Tracheal epithelial cell (primary cell): ENCODE measurements at places on chromosomes 13 and 19. TPM values are rescaled to one million over a fixed set of nuclear protein-coding genes. Genes with fewer than 3 reads are reported as not detected.

Gene MIA
- total RNA-seq: 0.24 and 0.64 TPM in 2 replicates

Gene LRRC8E
- total RNA-seq: 8.3 and 19.0 TPM in 2 replicates

Gene ANKRD24
- 0.72 TPM in 1 of 2 replicates, not detected in the other for total RNA-seq

Gene NMRK2
- not detected in 2 replicates for total RNA-seq

Gene ZNF20
- 2.3 and 4.1 TPM in 2 replicates for total RNA-seq

Gene KLF5
- total RNA-seq: 25.1 and 59.3 TPM in 2 replicates
